Urinary bladder (tissue), 4 donors: ENCODE measurements at places on chromosomes 2 and 18.

DNA sequence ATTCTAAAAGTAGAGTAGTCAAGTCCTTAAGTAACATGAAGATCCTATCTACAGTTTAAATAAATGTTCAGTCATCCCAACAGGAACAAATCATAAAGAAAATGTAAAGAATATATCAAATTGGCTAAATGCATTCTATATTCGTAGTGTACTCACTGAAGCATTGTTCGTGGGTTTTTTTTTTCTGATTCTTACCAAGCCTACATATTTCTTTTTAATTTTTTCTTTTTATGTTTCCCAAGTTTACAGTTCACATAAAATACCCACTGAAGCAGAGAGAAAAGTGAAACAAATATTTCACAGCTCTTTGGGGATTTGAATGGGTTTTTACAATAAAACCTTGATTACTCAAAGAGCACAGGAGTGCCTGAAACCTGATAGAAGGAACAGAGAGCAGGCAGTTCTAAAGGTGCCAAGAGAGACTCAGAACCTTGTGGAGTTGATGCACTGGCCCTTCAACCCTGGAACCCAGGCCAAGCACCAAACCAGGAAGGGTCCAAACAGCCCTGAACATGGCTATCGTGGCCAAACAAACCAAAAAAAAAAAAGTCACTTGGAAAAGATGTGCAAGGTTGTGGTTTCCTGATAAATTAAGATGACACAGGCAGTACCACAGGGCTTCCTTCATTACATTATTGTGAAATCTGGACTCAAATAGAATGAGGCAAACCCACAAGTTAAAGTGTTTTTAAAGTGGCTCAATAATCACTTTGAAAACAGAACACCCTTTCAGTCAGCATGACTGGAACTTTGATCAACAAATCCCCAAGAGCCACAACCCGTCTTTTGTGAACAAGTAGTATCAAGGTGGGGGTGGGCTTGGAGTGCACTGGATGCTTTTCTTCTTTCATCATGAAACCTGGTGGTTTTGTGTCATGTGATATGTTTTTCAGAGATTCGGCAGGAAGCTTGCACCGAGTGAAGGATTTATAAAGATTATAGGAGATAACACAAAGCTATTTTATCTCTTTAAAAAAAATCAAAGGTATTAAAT lies 245.0 kb upstream of the FN1 start:
- DNase-seq: no peak

GRCh38 chr2:200423541-200423940 lies 86.3 kb downstream of the KCTD18 start:
- DNase-seq: no peak

GRCh38 chr2:80591233-80591632 lies 286.7 kb upstream of the LRRTM1 start:
- no peak for DNase-seq

GRCh38 chr2:59236723-59237122 lies 995.6 kb upstream of the FANCL start:
- DNase-seq: no peak
